Left colon (tissue), 2 donors: ENCODE measurements at places on chromosomes 11 and 22. TPM values are rescaled to one million over a fixed set of nuclear protein-coding genes. Genes with fewer than 3 reads are reported as not detected.

Gene PLA2G6
- total RNA-seq = 21.2 TPM

Gene APOBEC3H
- total RNA-seq = not detected

Gene CFAP68
- total RNA-seq = 23.0 TPM

Gene PHLDA2
- total RNA-seq = 29.9 TPM

Gene TEX12
- total RNA-seq = 0.31 TPM

Gene OR51B2
- not detected for total RNA-seq

Gene USH1C
- total RNA-seq = 181 TPM

Gene ASRGL1
- 18.1 TPM for total RNA-seq

Gene FOLR3
- total RNA-seq = not detected

Gene MRGPRX3
- not detected for total RNA-seq

Gene OR52M1
- not detected for total RNA-seq

Gene LIPT2
- 2.5 TPM for total RNA-seq

Gene UBQLNL
- 0.49 TPM for total RNA-seq

Gene CCDC81
- 0.37 TPM for total RNA-seq

Gene MAPK11
- total RNA-seq = 1.2 TPM

Gene SCGB1A1
- not detected for total RNA-seq

Gene VPREB1
- total RNA-seq = not detected

Gene APOL1
- 38.2 TPM for total RNA-seq

Gene HIRA
- total RNA-seq = 34.9 TPM

Gene SYT12
- total RNA-seq = 0.43 TPM

Gene LAYN
- total RNA-seq = 4.6 TPM

Gene KRTAP5-11
- total RNA-seq = not detected

Gene MPZL2
- 84.7 TPM for total RNA-seq

Gene FUT4
- 29.9 TPM for total RNA-seq

Gene IRAG1
- total RNA-seq = 22.9 TPM

Gene UPB1
- total RNA-seq = not detected

Gene CCDC89
- total RNA-seq = 3.8 TPM

Gene GAL3ST3
- not detected for total RNA-seq

Gene MYBPC3
- total RNA-seq = not detected

Gene PARVA
- 55.3 TPM for total RNA-seq

Gene OR8D1
- not detected for total RNA-seq

Gene TRIM48
- total RNA-seq = not detected

Gene SCN4B
- total RNA-seq = 0.67 TPM
